NCI-H1694 treated with DMSO at 0.1 percent for 48 hours (cell line): ENCODE measurements at places on chromosomes 1 and 21.

DNA sequence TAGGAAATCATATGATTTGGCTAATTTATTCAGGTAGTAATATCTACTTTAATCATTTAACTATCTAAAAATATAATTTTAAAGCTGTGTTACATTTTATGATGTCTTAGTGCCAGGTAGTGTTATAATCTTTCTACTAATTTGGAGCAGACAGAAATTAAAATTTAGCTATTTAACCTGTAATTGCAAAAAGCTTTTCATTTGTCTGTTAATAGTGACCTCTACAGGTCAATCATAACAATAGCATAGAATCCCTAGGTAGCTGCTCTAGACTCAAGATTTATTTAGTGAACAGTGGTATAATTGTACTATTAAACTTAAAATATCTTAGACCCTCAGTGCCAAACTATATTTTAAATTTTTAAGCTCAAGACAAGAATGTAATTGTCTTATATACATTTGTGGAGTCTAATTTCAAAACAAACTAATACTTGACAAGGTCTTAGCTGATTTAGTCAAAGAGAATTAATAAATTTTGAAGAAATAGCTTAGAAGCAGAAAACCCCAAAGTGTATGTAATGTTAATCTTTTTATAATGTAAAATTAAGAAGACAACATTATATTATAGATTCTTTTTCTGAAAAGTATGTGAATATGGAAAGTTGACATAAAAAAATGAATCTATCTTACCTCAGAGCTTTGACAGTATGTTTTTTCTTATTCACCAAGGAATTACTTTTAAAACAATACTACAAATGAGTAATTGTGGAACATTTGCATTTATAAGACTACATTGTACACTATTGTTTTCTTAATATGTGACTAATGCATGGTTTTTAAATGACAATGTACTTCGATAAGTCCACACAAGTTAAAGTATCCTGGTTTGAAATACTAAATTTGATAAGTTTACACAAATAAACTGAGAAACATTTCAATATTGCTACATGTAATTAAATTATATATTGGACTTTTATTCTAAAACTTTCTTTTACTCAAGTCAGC is 64.1 kb upstream of the RNPC3 start:
- peak; percentile 55 for DNase-seq

DNA sequence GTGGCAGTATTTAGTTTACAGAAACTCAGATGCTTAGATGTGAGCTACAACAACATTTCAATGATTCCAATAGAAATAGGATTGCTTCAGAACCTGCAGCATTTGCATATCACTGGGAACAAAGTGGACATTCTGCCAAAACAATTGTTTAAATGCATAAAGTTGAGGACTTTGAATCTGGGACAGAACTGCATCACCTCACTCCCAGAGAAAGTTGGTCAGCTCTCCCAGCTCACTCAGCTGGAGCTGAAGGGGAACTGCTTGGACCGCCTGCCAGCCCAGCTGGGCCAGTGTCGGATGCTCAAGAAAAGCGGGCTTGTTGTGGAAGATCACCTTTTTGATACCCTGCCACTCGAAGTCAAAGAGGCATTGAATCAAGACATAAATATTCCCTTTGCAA is 59.7 kb upstream of the ZNF326 start:
- no peak for DNase-seq

GRCh38 chr1:193387406-193387805 is 201.0 kb upstream of the B3GALT2 start:
- no peak for DNase-seq

DNA sequence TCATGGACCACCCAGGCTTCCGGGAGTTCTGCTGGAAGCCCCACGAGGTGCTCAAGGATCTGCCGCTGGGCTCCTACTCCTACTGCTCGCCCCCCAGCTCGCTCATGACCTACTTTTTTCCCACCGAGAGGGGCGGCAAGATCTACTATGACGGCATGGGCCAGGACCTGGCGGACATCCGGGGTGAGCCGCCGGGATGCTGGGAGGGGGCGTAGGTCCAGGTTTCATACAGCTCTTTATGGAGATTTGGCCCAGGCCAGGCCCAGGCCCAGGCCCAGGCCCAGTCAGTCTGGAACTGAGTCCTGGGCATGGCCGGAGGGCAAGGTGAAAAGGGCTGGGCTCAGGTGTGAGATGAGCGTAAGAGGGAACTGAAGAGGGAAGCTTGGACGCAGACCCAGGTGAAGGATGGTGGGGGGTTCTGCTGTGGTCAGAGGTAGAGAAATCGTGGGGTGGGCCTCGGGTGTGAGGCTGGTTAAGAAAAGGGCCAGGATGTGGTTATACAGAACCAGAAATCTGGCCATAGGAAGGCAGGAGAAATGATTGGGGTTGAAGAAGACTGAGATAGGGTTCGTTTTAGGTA is 23.0 kb downstream of the DISP3 start:
- DNase-seq = no peak

DNA sequence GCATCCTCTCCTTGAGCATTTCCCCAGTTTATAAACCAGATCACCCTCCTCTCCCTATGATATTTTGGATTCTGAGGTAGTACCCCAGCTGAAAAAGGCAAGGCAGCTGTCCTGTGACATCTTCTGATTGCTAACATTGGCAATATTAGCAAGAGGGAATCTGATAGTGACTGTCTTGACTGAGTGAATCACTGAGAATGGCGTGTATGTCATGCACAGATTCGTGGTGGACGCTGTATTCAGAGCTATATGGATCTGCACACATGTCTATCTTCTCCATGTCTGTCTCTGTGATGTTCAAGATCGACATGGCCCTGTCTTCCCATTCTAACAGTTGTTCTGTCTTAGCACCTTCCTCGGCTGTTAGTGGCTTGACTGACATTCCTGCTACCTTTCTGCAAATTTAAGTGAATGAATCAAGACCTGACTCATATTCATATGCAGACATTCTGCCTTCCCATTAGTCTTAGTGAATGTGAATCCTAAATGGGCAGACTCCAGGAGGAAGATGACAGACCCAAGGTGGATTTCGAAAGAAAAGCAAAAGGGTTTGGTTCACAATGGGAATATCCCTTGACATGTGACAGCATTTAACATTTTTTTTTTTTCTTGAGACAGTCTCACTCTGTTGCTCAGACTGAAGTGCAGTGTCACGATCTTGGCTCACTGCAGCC is 97.7 kb downstream of the PGBD5 start:
- DNase-seq = no peak

- DNase-seq = peak; percentile 33
Measured at GRCh38 chr1:77281491-77282186, at the start of gene AK5. AK5 (plus strand) TSS chr1:77282019; CDS start chr1:77282314, 295 bp downstream.

- DNase-seq = no peak
Measured at GRCh38 chr21:35016517-35017188, 32.4 kb downstream of the RUNX1 start.

- peak; percentile 98 for DNase-seq
Measured at GRCh38 chr21:33308586-33309490, 15.9 kb upstream of the IFNAR1 start.

DNA sequence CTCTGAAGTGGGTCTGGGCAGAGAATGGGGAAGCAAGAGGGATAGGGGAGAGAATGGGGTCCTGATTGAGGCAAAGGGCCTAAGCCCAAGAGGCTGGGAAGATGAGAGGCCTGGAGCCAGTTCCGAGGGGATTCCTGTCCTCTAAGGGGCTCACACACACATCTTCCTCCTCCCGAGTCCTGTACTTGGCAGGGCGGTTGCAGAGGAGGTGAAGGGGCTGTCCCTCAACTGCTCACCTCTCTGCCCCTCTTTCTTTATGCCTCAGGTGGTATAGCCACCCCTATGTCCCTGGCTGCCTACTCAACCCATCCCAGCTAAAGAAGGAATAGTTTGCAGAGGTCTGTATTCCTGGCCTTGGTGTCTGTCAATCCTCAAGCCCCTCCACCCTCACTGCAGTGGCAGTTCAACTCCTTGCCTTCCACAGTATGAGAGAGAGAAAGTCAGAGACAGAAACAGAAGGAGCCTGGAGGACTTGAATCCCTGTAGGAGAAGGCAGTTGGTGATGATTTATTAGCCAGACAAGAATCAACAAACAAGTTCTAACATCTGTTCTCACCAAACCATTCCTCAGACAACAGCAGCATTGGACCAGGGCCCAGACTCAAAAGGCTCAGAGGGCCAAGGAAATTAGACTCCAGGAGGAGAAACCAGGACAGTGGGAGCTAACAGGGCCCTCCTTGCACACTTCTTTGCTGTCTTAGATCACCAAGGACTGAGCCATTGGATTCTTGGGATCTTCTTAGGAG is 10.7 kb downstream of the SH2D2A start:
- DNase-seq = no peak

DNA sequence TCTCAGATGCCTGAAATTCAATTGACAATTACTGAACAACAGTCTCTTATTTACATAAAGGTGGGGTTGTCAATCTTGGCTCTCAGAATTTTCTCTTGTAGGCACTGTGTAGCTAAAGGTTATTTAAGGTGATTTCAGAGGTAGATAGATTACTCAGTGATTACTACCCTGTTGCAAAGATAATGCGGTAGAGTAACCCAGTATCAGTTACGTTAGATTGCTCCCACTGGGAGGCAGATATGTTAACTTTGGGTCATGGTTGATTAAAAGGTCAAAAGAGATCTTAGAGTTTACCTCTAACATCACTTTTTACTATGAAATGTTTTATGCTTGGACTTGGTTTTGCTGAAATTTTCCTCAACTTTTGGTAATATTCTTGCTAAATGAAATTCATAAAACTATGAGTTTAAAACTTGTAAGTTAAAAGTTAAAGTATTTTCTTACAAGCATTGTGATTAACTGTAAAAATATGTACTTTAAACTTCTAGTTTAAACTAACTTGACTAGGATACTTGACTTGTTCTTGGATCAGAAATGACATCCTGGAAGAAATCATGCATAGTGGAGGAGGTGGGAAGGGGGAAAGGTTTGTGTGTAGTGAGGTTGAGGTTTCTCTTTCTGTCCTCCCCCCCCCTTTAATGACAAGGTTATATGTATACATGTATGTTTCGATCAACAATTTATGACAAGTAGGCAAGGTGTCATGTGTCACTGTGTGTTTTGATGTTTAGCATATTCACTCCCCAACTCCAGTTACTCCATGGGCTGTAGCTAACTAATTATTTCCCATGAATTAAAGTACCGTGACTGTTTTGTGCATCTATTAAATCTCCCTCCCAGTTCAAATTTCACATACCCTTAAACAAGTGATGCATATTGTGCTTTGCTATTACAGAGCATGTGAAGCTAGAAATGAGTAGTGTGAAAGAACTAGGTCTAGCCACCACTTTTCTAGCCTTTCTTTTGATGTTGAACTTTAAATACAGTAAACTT is 2.9 kb downstream of the LAMC1 start:
- no peak for DNase-seq
